ENCODE measurements at places on chromosomes 6 and 20.

DNA sequence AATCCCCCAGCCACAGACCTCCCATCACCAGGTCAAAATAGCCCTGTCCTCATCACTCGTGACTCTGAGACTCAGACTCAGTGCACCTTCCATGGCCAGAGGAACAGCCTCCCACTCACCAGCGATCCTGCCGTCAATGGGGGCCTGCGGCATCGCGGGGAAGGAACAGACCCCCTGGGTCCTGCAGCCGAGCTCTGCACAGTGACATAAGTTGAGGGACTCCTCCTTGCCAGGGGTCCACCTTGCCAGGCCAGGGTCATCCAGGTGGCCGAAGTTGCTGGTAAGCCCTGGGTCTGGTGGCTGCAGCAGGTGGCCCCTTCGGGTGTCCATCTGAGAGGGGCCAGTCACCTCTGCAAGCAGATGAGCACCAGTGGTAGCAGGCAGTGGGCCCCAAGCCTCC is 16.3 kb downstream of the ETV7 start:
- DNase-seq: no peak

DNA sequence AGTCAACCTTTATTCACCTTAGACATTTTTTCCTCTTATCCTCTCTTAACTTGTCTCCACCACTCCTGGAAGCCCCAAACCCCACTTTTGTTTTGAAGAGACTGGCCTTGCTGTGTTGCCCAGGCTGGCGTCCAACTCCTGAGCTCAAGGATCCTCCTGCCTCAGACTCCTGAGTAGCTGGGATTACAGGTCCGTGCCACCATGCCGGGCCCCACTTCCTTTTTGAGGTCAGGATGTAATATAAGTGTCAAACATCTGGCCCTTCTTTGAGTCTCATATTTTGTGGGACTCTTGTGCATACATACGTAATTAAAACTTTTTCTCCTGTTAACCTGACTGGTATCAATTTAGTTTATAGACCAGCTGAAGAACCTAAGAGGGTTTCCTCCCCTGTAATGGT is 1.4 kb upstream of the CDK19 start:
- DNase-seq: no peak

- no peak for DNase-seq
Measured at GRCh38 chr6:140663094-140663493, 1288.6 kb upstream of the CITED2 start.

- DNase-seq: no peak
Measured at GRCh38 chr6:96469312-96469711, 52.3 kb upstream of the UFL1 start.

DNA sequence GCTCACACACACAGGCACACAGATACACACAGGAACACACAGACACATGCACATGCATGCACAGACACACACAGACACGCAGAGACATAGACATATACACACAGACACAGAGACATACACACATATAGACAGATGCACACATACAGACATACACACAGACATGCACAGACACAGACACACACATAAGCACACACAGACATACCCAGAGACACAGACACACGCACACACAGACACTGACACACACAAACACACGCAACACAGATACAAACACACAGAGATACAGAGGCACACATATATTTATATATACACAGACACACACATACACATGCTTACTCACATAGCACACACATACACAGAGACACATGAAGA is 158.4 kb downstream of the LY86 start:
- no peak for DNase-seq

- no peak for DNase-seq
Measured at GRCh38 chr6:35049900-35050756, 91.0 kb downstream of the TCP11 start.

DNA sequence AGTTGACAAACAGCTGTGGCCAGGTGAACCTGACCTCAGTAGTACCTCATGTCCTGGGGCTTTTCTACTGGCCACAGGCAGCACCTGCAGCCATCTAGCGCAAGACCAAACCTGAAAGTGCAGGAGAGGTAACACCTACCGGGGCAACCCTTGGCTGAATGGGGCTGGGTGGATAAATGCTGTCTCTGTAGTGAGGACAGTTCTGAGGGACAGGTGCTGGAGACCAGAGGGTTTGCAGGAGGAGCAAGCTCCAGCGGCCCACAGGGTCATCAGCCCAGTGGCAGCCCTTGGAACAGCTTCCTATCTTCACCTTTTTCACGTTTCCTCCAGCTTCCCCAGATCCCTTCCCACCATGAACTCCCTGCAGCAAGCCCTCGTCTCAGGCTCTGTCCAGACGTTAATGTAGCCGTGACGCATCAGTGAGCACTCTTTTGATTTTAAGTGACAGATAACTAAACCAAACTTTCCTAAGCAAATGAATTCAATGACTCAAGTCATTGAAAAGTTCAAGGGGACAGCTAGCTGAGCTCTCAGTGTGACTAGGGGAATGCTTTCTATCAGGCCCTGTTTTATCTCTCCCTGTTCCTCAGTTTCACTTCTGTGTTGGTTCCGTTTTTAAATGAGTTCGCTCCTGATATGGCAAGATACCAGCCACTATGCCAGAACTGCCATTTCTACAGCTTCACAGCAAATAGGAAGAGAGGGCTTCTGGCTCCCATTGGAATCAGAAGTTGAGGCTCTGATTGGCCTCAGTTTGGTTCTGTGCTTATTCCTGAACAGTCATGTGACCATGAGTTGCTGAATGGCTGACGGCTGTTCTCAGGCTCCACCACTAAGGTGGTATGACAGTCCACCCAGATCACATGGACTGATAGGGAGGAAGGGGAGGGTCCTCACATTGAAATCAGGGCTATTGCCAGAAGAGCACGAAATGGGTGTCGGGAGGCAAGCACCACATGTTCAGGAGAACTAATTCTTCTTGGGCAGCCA is 12.1 kb upstream of the PFDN4 start:
- no peak for DNase-seq

DNA sequence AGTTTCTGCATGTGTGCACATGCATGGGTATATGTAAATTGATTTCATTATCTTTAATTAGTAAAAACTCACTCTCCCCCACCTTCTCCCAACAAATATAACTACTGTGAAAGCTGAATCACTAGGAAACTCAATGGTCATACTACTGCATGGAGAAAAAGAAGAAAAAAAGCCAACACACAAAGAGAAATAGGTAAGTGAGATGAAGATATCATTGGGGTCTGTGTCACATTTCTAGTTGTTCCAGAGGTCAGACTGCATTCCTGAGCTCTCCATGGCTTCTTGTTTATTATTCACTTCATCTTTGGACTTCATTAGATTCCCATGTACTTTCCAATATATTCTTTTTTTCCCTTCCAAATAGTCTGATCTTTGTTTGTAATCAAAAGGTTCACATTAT is 98.2 kb downstream of the PTPRK start:
- no peak for DNase-seq

DNA sequence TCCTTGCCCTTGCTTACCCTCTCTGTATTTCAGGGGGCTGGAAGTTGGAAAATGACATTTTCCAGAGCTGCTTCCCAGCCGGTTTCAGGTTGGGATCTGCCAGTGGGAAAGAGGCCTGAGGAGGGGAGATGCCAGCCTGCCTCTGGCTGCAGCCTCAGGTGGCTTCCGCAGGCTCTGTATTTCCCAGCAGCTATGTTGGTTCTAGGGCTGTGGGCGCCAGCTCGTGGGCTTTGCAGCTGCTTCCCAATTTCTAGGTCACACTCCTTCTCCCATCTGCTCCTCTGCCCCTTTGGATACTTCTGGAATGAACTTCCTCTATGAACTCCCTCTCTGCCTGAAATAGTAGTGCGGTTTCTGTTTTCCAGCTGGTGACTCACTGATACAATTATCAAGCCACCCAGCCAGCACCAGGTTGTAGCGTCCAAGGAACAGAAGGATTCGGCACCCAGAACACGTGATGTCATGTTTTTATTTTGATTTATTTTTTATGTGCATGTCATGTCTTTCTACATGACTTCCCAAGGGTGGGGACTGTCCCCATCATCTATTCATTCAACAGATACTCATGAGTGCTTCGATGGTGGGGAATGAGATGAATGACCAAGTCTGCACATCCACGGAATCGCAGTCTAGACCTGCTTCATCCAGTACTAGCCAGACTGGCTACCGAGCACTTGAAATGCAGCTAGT is 38.0 kb downstream of the TGM2 start:
- DNase-seq: no peak

GRCh38 chr6:26342106-26343004 is 22.6 kb upstream of the BTN3A2 start:
- no peak for DNase-seq

GRCh38 chr20:43988451-43988850 is 73.8 kb downstream of the TOX2 start:
- no peak for DNase-seq

GRCh38 chr6:41814629-41815028 is 27.1 kb downstream of the TOMM6 start:
- DNase-seq: no peak

GRCh38 chr6:127637830-127638409 is 60.9 kb downstream of the C6orf58 start:
- no peak for DNase-seq

GRCh38 chr6:166266336-166266735 is 41.9 kb downstream of the PRR18 start:
- no peak for DNase-seq

DNA sequence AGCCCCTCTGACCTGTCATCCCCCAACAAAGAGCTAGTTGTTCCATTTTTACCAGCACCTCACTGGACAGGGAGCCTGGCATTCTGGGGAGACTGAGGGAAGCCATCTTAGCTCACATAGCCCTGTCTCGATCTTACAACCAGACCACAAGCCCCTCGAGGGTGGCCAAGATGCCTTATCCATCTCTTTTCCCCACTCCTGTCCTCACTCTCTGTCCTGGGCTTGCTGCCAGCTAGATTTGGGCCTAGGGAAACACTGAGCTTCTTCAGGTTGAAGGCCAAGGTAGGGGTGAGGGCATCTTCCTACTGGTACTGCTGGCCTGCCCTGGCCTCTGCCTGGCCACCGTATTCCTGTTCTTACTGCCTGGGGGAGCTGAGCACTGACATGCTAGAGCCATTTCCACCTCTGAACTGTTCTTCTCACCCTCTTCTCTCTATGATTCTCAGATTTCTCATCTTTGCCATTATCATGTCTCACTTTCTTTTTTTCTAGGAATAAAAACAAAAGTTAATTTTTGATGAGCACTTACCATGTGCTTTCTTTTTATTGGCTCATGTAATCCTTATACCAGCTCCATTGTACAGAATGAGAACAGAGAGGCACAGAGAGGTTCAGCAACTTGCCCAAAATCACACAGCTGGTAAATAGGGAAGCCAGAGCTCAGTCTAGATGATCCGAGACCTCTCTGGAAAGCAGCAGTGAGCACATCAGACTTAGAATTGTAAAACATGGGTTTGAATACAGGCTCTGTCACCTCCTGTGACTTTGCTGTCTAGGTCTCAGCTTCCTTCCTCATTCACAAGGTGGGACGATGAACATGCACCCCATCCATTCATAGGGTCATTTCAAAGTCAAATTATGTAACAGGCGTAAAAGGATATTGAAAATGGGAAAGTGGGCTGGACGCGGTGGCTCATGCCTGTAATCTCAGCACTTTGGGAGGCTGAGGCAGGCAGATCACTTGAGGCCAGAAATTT is 28.7 kb downstream of the FGD2 start:
- no peak for DNase-seq

- DNase-seq: no peak
Measured at GRCh38 chr6:15493437-15494168, 169.2 kb downstream of the DTNBP1 start.

GRCh38 chr6:123570813-123571684 is 65.7 kb downstream of the TRDN start:
- DNase-seq: no peak

- DNase-seq: no peak
Measured at GRCh38 chr6:129920103-129920798, 59.1 kb upstream of the TMEM244 start.

GRCh38 chr6:53630533-53631226 is 34.9 kb downstream of the KLHL31 start:
- DNase-seq: no peak

DNA sequence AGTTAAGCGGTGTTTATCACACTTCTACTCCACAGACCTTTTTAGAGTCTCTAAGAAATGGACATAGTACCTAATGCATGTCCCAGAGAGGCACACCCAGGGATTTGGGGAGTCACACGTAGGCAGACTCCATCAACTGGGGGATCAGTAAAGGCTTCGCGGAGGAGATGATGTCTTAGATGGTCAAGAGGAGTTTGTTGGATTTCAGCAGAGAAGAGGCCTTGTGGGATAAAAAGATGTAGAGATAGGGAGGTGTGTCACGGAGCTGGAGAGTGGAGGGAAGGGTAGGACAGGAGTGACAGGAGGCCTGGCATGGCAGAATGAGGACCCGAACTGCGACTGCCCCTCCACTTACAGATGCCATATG is 9.1 kb downstream of the DYNLRB1 start:
- DNase-seq: no peak

DNA sequence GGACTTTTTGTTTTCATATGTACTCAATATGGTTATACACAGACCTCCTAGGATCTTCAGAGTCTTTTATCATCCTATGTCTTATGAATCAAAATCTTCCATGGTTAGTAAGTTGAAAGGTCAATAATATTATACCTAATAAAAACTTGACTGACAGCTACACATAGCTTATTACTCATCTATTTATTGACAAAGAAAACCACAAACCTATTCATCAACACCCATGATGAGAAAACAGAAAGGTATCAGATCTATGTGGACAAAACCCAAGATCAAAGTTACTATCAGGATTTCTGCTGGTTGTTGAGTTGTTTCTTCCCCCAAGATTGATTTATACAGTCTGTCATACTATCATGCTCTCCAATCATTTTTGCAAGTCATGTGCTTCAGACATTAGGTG is 460.1 kb upstream of the MANEA start:
- no peak for DNase-seq

DNA sequence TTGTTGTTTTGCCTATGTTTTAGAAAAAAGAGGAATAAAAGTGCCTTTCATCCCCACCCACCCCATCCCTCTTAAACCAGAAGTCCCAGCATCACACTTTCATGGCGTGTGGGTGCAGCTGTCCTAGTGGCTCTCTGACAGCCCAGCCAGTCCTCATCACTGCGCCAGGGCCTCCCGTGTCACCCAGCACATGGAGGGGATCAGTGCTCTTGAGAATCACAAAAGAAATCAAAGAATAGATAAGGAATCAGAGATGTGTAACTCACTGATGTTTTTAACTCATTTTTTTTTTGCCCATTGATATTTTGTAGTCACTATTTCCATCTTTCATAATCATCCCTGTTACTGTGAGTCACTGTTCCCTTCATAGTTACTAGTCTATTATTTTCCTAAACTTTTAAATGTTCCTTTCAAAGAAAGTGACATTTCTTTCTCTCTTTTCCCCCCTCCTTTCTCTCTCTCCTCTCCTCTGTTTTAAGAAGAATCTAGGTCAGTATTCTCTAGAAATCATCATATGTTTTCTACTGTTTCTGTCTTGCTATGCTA is 78.6 kb downstream of the AIG1 start:
- DNase-seq: no peak

DNA sequence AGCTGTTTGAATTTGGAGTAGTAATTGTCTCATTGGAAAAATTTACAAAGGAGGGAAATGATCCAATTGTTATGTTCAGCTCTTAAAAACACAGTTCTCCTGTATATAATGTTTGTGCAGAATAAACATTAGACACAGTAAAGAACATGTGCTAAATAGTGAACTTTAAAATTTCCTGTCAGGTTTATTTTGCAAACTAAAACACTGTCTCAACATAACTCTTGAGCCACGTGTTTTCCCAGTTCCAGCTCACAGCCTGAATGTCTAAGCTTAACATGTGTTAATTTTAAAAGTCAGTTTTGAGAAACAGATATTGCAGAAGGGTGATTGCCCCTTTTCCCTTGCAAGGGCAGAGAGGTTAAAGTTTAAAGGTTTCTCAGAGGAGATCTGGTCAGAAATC is 20.6 kb downstream of the EPHA7 start:
- DNase-seq: no peak

GRCh38 chr6:20811109-20811761 is 277.0 kb downstream of the CDKAL1 start:
- no peak for DNase-seq
